Stimulated activated CD8-positive, alpha-beta memory T cell treated with anti-CD3 and anti-CD28 coated beads, Interleukin-7, amount 100 ng/mL, for 48 hours (primary cell): ENCODE measurements at places on chromosomes 13 and 19.

GRCh38 chr13:64397701-64398100, 2832.4 kb downstream of the PCDH9 start:
- DNase-seq, result no peak

DNA sequence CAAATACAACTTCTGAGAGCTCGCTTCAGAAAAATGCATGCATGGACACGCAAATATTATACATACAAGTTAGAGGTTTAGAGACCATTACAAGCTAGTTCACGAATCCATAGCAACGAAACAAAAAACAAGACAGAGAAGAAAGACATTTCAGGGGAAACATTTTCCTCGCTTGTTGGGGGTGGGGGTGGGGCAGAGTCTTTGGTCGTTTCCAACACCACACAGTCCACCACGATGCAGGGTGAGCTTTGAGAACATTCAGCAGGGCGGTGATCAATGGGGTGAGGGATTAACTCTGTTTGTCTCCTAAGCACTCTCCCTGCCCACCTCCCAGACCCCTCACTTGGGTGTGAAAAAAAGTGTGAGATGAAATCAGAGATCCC, 651 bp downstream of the OXGR1 start:
- no peak for DNase-seq

DNA sequence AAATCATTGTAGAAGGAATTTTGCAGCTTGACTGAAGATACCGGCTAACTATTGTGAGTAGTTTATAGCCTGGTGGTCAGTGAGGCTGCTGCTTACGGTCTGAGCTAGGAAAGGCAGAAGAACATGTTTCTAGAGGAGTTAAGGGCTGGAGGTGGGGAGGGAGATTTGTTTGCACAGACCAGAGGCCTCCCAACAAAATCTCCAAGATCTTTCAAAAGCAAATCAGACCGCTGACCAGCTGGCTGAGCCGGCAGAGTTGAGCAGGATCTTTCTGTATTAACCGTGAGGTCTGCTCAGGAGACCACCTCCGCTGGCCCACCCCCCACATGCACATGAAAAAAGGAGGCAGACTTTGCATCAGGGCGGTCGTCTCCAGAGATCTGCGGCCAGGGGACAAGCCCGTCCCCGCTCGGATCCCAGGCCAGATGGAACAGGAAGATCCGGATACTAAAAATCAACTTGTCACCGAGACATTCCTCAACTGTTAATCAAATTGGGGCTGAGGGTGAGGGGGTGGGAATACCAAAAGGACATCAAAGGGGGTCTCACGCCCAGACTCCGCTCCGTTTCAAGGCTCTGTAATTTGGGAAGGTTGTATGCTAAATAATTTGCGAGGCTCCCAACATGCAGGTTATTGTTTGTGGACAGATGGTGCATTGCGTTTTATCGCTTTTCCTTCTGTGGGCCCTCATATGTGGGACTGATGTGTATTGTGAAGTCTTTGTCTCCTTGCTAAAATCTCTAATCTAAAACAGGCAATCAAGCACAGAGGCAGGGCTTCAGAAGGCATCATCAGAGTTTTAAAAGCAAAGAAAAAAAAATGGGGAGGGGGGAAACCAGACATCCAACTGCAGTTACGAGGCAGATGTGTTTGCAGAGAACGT, 319.0 kb downstream of the ZNF536 start:
- no peak for DNase-seq

GRCh38 chr13:80499536-80500290, 158.8 kb upstream of the SPRY2 start:
- no peak for DNase-seq

- no peak for DNase-seq
Observed at GRCh38 chr13:67650471-67650870, 420.3 kb upstream of the PCDH9 start.

GRCh38 chr13:100197591-100198365, 108.9 kb downstream of the PCCA start:
- DNase-seq, result no peak

- no peak for DNase-seq
Observed at GRCh38 chr13:84352946-84353345, 470.7 kb upstream of the SLITRK1 start.
